Activated CD8-positive, alpha-beta memory T cell treated with anti-CD3 and anti-CD28 coated beads for 1 hour (primary cell): ENCODE measurements at places on chromosomes 11 and 22.
A peak's percentile ranks its signal among the peaks of the same experiment; 100 is the strongest.

- no peak for DNase-seq
These were observed 6.1 kb upstream of the MUC5AC start for GRCh38 chr11:1151366-1152315.

DNA sequence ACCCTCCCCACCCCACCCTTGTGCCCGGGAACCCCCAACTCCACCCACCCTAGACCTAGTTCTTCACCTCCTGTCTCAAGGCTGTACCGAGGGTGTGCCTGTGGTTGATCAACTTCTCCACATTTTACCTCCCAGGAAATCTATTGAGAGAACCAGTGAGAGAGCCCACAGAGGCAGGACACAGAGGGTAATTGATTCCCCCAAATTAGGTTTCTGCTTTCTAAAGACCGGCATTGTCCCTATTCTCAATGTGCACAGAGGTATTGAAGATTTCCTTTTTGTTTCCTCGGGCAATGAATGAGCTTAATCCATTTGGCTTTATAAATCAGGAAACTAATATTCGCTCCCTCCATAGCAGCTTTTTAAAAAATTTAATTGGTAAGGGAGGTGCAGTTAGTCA, 6.0 kb upstream of the LMO1 start:
- no peak for DNase-seq

GRCh38 chr11:69874178-69874983, 55.2 kb upstream of the FGF3 start:
- DNase-seq, result no peak

- DNase-seq, result no peak
These were observed 4.8 kb downstream of the RTL6 start for GRCh38 chr22:44493206-44493605.

- no peak for DNase-seq
These were observed 125.5 kb downstream of the C11orf87 start for GRCh38 chr11:109547356-109548027.

DNA sequence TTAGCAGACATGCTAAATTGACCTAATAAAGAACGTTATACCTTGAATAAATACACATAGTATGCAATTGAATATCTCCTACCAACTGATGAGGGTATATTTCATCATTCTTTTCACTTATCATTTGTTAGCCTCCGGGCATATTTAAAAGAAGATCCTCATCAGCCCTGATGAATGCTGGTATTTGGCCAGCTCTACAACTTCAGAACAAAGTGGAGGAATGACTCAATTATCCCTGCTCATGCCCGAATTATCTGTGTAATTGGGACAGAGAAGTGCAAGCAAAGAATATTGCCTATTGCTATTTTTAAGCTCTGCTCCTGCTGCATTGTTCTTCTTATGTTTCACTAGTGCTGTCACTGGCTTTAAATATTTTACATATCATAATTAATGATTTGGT, 622.1 kb downstream of the METTL15 start:
- no peak for DNase-seq

DNA sequence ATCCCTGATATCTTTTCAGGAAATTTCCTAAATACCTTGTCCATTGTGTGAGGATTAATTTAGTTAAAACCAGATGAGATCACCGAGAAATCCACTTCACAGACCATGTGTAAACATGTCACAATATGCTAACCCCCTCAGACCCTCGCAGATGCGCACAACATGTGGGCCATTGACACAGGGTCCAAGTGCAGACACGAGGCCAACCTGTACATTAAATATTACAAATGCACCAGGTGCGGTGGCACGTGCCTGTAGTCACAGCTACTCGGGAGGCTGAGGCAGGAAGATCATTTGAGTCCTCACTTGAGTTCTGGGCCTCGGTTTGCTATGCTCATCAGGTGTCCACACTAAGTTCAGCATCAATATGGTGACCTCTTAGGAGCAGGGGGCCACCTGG, 9.9 kb upstream of the TMPRSS4 start:
- no peak for DNase-seq

- peak; percentile 60 for DNase-seq
These were observed 36.9 kb upstream of the GNB1L start for GRCh38 chr22:19891317-19892256.

DNA sequence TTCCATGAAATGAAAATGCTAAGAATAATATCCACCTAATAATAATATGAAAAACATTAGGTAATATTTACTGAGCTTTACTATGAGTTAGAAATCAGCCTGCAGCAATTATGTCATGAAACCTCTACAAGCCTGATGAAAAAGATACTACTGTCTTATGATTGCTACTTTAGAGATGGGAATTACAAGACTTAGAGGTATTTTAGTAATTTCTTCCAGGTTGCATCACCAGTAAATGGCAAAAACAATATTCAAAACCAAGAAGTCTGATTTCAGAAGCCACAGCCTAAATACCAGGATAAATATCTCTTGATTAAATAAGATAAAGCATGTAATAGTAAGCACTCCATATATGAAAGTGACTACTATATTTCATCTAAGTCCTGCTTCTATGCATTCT, 13.8 kb downstream of the OR5B21 start:
- no peak for DNase-seq

GRCh38 chr22:43467216-43467940, 55.6 kb downstream of the MPPED1 start:
- no peak for DNase-seq

DNA sequence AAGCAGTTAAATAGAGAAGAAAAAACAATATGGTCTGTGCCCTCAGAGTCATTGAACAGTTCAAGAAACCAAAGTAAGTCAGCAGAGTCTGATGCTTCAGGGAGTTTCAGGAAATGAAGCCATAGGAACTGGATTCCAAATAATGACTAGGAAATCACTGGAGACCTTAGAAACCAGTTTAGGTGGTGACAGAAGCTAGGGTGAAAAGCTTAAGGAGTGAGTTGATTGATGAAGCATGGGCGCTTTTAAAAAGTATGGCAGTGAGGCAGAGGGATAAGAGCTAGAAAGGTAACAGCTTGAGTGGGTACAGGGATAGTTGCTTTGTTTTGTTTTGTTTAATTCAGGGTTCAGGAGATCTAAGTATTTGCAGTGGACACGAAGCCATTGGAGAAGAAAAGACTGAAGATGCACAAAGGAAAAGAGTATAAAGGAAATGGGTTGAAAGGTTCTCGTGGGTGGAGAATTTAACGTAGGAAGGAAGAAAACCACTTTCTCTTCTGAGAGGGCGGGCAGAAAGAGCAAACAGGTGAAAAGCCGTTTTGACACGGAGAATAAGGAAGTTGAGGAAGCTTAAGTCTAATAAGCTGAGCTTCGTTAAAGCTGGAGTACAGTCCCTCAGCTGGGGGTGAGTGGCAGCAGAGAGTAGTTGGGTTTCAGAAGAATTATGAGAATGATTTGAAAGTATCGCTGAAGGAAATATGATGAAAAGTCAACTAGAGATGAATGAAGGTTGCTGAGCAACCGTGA, 14.8 kb downstream of the SGSM3 start:
- DNase-seq, result no peak

GRCh38 chr11:95559899-95560298, 229.7 kb downstream of the FAM76B start:
- no peak for DNase-seq

DNA sequence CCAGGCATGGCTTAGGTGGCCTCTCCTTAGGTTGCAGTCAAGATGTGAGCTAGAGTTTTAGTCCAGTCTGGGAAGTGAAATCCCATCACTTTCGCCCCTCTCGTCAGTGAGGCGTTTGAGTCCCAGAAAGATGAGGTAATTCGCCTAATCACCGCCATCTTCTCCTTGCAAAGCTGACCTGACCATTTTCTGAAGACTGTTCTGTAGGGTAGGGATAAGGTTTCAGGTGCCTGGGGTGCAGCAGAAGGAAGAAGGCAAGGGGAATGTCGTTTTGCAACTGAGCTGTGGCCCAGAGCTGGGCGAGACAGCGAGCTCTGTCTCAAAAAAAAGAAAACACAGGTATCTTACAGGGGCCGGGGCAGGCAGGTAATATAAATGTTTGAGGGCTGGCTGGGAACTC, 61.7 kb upstream of the CECR2 start:
- DNase-seq, result no peak

DNA sequence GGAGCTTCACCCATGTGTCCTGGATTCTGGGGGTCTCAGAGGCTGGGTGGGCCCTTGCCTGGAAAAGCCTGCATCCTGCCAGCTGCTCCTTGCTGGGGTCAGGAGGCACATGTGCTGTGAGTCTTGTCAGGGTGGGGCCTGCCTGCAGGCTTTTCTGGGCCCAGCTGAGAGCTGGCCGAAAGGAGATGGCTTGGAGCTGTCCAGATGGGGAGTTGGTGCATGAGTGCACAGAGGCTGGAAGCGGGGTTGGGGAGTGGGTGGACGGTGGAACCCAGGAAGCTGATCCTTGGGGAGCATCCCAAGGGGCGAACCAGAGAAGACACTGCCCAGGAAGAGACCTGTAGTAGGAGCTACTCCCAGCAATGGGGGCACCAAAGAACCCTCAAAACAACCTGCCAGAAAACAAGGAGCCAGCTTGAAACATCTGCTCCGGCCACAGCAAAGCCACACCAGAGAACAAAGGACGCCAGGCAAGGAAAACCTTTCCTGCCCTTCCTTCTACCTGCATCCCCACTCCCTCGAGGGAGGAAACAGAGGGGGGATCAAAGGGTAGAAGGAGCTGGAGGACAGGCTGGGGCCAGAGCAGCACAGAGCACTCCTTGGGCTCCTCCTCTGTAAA, 8.2 kb upstream of the KCTD17 start:
- DNase-seq, result no peak

- DNase-seq, result no peak
These were observed 12.0 kb upstream of the MMP13 start for GRCh38 chr11:102967497-102967896.

- no peak for DNase-seq
These were observed 29.4 kb upstream of the PACSIN2 start for GRCh38 chr22:43044290-43044712.

DNA sequence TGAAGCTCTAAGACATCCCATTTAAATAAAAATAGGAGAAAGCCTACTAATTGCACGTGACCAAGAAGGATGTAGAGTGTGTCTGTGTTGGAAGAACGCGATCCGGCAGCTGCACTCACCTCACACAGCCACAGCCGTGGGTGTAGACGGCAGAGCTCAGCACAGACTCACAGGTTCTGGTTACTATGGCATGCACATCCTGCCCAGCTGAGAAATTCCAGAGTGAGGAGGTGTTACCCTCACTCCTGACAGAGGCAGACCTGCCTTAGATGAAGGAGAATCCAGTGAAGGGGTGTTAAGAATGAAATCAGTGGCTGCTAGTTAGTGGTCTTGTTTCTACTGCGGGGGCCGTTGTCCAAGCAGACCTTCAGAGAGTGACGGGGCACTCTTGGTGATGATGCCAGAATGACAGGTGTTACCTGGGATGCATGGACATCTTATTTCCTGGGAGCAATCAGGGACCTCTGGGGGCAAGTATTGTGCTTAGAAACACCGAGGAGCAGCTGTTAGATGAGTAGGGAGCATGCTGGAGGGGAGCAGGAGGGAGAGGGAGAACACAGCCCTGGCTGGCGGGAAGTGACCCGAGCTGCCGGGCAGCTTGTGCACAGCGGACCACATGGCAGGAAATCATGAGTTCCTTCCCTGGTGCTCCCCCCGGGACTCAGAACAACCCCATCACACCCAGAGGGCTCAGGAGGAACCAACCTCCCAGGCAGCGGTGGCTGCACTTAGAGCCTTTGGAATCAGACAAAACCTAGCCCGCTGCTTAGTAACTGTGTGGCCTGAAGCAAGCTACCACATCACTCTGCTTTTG, 12.3 kb downstream of the KCNJ5 start:
- DNase-seq, result no peak

GRCh38 chr11:67323526-67323925, 20.2 kb downstream of the SSH3 start:
- no peak for DNase-seq

- no peak for DNase-seq
These were observed 17.3 kb downstream of the EPS8L2 start for GRCh38 chr11:723120-723883.

- DNase-seq, result no peak
These were observed 653.5 kb downstream of the FAM181B start for GRCh38 chr11:82080160-82080559.

- DNase-seq, result no peak
These were observed 299.7 kb downstream of the TBC1D22A start for GRCh38 chr22:47062126-47062525.

- DNase-seq, result no peak
These were observed 66.0 kb downstream of the TBC1D22A start for GRCh38 chr22:46828323-46828900.

DNA sequence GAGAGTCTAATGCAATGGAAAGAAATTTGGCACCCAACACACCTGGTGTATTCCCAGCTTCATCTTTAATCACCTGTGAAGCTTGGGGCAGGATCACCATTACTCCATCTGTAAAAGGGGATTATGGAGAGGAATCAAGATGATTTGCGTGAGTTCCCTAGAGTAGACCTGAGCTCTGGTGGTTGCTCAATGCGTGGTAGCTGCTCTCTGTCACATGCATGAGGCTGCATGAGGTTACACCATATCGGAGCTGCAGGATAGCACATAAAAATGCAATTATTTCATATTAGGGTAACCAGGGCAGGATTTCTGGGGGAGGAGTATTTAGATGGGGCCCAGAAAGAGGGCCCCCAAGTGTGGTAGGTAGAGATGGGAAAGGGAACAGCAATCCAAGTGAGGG, 35.3 kb upstream of the CLMP start:
- no peak for DNase-seq

- DNase-seq, result no peak
These were observed 16.8 kb downstream of the LSP1 start for GRCh38 chr11:1869427-1870325.

DNA sequence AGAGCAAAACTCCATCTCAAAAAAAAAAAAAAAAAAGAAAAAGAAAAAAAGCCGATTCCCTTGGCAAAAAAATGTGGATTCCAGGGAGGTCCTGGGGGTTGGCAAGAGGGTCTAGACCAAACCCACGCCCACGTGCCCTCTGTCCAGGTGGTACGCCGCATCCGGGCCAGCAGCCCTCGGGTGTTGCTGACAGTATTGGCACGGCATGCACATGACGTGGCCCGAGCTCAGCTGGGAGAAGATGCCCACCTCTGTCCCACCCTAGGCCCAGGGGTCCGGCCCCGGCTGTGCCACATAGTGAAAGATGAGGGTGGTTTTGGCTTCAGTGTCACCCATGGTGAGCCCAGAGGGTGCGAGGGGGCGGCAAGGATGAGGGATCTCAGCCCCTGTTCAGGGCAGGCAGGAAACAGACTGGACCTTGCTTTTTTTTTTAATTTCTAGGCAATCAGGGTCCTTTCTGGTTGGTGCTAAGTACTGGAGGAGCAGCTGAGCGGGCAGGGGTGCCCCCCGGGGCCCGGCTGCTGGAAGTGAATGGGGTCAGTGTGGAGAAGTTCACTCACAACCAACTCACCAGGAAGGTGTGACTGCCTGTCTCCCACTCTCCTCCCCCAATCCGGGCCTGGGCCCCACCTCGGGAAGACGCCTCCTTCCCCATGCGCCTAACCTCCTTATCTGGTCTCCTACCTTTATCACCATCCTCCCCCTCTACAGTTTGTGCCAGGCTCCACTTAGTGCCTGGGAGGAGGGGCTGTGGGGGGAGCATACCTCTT, 2.0 kb downstream of the NHERF4 start:
- no peak for DNase-seq

GRCh38 chr11:70828593-70829082, 423.7 kb downstream of the SHANK2 start:
- DNase-seq, result no peak
